ENCODE measurements at places on chromosomes 12 and 14.

GRCh38 chr12:126974779-126975178, 1292.2 kb upstream of the TMEM132C start:
- no peak for DNase-seq

- DNase-seq, result no peak
These were observed 262.0 kb downstream of the MED13L start for GRCh38 chr12:116015525-116015924.

- no peak for DNase-seq
These were observed 1.1 kb downstream of the TPI1 start for GRCh38 chr12:6868211-6869048.

DNA sequence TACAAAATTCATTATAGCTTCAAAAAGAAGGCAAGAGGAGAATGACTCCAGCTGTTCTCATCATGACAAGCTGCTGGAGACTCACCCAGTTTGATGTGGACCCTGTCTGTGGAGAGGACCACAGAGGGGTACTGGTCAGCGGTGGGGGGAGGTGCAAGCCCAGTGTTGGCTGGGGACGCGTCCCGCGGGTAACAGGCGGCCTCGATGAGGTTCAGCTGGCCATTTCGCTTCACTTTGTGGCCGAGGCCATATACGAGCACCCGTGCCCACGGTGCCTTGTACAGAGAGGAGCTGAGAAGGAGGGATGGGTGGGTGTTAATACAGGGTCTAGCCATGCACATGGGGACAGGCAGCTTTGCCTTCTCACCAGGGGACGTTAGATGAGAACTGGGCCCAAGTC, 67.1 kb downstream of the TRAFD1 start:
- no peak for DNase-seq

GRCh38 chr14:77872983-77873382, 73.1 kb downstream of the ADCK1 start:
- no peak for DNase-seq

GRCh38 chr12:42056130-42056529, 88.5 kb downstream of the GXYLT1 start:
- no peak for DNase-seq

- DNase-seq, result no peak
These were observed 9.0 kb upstream of the NUMB start for GRCh38 chr14:73467377-73467776.

DNA sequence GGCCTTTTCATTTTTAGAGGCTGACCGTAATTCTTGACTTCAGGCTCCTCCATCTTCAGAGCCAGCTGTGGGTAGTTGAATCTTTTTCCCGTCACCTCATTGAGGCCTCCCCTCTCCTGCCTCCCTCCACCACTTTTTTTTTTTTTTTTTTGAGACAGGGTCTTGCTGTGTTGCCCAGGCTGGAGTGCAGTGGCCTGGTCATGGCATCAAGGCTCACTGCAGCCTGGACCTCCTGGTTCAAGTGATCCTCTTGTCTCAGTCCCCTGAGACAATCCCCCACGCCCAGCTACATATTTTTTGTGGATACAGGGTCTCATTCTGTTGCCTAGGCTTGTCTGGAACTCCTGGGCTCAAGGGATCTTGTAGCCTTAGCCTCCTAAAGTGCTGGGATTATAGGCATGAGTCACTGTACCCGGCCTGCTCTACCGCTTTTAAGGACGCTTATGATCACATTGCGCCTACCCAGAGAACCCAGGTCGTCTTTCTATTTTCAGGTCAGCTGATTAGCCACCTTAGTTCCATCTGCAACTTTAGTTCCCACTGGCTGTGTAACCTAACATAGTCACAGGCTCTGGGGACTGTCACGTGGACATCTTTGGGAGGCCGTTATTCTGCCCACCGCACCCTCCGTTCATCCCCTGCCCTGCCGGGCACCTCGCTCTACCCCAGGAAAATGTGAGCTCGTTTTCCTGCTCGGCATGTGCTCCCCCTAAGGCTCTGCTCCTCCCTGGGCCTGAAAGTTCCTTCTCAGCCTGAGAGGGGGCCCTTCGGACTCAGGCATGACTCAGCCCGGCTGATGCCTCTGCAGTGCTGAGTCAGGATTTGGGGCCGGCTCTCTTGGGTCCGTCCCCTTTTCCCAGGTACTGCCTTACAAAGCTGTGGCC, 13.4 kb downstream of the TNFAIP2 start:
- DNase-seq, result no peak

- no peak for DNase-seq
These were observed 81.1 kb upstream of the RFLNA start for GRCh38 chr12:124213666-124214347.

DNA sequence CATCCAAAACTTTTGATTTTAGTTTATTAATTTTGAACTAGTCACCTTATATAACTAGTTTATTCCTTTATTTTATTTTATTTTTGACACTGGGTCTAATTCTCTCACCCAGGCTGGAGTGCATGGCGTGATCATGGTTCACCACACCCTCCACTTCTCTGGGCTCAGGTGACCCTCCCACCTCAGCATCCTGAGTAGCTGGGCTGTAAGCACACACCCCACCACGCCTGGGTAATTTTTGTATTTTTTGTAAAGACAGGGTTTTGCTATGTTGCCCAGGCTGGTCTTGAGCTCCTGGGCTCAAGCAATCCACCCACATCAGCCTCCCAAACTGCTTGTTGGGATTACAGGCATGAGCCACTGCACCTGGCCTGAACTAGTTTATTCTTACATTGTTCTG, 17.3 kb downstream of the PCNX1 start:
- no peak for DNase-seq

Data from transverse colon (tissue), 4 donors.